ENCODE measurements at places on chromosomes 4 and X. TPM values are rescaled to one million over a fixed set of nuclear protein-coding genes. Genes with fewer than 3 reads are reported as not detected.

DNA sequence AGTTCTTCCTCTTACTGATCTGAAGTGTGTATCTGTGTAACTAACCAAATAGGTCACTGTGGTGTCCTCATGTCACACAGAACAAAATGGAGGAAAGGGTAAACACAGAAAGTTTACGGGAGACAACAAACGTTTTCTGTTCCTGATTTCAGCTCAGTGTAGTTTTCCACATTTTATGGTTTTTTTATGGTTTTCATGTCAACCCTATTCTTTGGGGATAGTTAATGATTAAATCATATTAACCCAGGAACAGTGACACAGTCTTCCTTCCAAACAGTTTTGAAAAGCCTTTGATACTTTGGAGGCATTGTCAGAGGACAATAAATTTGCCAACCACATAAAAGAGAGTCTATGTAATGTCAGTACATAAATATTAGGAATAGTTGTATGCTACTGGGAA, 4.2 kb downstream of the LNX1 start:
- H3K27ac ChIP-seq: no peak overlapping the region
- no peaks in the 10 kb centered on the region for H3K27me3 ChIP-seq
- no peaks in the 10 kb centered on the region for H3K36me3 ChIP-seq
- H3K4me3 ChIP-seq: no peak overlapping the region
- no peak for DNase-seq

SUPT20HL1 gene
- total RNA-seq: not detected

GRCh38 chr4:16264798-16265197, 38.5 kb upstream of the TAPT1 start:
- DNase-seq: no peak
- no peak overlapping the region for H3K27ac ChIP-seq
- H3K36me3 ChIP-seq: no peaks in the 10 kb centered on the region
- no peaks in the 10 kb centered on the region for H3K27me3 ChIP-seq
- no peaks in the 10 kb centered on the region for H3K4me1 ChIP-seq
- no peak overlapping the region for H3K4me3 ChIP-seq

GRCh38 chr4:182960746-182961145, 43.6 kb upstream of the DCTD start:
- no peaks in the 10 kb centered on the region for H3K27me3 ChIP-seq
- H3K4me1 ChIP-seq: no peaks in the 10 kb centered on the region
- H3K36me3 ChIP-seq: no peaks in the 10 kb centered on the region

- no peak for DNase-seq
- no peaks in the 10 kb centered on the region for H3K36me3 ChIP-seq
- H3K27me3 ChIP-seq: no peaks in the 10 kb centered on the region
- no peaks in the 10 kb centered on the region for H3K4me1 ChIP-seq
Observed at GRCh38 chr4:105329081-105329480, 144.8 kb downstream of the PPA2 start.

DNA sequence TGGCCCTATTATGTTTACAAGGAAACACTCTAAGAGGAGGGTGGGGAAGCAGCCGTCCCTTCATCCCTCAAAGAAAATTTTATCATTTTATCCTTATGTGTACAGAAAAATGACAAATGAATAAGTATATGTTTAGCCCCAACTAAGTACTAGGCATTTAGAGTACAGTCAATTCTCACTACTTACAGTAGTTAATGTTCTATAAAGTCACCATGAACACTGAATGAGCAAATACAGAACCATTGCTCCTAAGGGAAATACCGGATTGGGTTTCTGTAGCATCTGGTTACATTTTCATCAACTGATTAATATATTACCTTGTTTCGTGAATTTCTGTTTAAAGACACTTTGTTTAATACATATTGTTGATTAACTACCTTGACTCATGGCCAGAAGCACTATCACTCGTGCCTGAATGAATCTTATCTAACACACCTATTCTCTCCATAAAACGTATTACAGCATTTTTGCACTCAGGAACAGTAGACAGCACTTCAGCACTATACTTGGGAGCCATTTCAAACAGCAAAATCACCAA, 109.3 kb downstream of the ASB9 start:
- no peak overlapping the region for H3K27ac ChIP-seq
- no peaks in the 10 kb centered on the region for H3K27me3 ChIP-seq
- no peaks in the 10 kb centered on the region for H3K4me1 ChIP-seq
- DNase-seq: no peak
- no peaks in the 10 kb centered on the region for H3K36me3 ChIP-seq

BST1 gene
- total RNA-seq: 9.4 TPM

DNA sequence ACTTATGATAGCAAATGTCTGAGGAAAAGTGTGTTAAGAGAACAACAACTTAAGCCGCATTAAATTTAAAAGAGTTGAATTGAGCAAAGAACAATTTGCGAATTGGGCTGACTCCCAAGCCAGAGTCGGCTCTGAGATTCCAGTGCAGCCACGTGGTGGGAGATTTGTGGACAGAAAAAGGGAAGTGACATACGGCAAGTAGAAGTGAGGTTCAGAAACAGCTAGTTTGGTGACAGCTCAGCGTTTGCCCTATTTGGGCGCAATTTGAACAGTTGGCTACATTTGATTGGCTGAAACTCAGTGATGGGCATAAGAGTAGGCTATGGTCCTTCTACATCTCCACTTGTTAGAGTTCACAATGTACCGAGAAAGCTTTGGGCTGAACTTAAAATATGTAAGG, 124.0 kb downstream of the PRKX start:
- no peak overlapping the region for H3K4me3 ChIP-seq
- H3K36me3 ChIP-seq: no peaks in the 10 kb centered on the region
- no peak overlapping the region for H3K27ac ChIP-seq

Measured in upper lobe of left lung (tissue), 6 donors.